GM12878 (cell line): ENCODE measurements at places on chromosomes 1 and 21. TPM values are rescaled to one million over a fixed set of nuclear protein-coding genes. Genes with fewer than 3 reads are reported as not detected.
A peak's percentile ranks its signal among the peaks of the same experiment; 100 is the strongest.

- no peak for DNase-seq
These were observed 141.1 kb downstream of the TRIM33 start for GRCh38 chr1:114369930-114370329.

Gene ADGRB2
- polyA plus RNA-seq: 0.08 TPM in 1 of 2 replicates, not detected in the other

Gene SPRR1B
- not detected in 2 replicates for polyA plus RNA-seq

DNA sequence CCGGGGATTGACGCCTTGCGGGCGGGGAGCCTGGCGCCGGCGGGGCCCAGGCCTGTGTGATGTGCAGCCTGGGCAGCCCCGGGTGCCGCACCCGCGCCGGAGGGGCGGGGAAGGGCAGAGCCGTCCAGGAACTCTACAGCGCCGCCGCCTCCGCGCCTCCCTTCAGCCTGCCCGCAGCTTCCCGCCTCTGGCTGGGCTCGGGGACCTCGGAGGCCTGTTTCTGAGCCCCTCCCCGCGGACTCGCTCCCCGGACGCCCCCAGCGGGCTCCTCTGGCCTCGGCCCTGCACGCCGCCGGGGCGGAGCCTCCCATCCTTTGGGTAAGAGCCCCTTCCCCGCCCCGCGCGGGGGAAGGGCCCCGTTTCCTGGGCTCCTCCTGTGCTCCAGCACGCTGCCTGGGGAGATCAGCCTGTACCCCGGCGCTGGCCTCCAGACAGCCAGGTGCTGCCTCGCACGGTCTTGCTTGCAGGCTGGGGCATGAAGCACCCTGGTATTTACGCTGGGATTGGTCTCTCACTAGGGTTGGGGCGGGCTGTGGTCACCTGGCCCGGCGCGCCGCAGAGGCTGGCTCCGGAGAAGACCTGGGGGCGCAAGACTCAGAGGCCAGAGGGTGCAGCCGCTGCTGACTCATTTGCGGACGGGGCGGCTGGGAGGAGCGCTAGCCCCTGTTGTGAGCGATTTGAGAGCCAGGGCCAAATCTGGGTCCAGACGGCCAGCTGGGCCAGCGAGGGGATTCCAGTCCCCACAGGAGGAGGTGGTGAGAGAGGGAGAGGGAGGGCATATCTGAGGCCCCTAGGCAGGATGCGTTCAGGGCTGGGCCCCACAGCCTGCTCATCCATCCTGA lies 5.7 kb upstream of the ACOT11 start:
- peak; percentile 9 for DNase-seq

DNA sequence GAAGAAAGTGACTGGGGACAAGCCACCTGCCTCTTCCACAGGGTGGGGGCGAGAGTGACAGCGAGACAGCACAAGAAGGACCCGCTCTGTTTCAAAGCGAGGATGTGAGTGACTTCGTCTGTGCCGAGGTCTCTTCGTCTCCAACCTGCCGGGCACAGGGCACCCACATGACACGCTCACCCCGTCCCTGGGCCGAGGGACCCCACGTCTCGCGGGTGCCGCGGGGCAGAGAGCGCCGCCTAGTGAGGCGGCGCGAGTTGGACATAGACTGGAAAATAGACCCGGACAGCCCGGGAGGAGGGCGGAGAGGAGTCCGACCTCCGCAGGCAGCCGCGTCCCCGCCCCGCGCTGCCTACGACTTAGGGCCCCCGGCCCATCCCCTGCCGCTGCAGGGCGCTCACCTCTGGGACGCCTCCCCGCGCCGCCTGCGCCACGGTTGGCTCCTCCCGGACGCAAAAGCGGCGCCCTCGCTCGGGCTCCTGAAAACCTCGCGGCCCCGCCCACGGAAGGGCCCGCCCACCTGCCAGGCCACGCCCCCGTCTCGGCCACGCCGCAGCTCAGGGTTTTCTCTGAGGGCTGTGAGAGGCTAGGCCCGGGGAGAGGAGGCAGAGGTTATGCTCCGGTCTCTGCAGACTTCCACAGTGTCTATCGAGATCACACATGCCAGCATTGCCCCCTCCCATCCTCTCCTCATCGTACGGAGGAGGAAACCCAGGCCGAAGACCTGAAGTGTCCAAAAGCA lies at the start of gene TLR5:
Gene TLR5, minus strand, starts transcription at position 454 of the 742 bp plus-strand sequence. CDS start 30,217 bp downstream, outside the sequence.
- DNase-seq: peak; percentile 12

- no peak for DNase-seq
These were observed 44.9 kb downstream of the CAPN9 start for GRCh38 chr1:230791986-230792564.

- DNase-seq: no peak
These were observed 252.1 kb downstream of the MATN1 start for GRCh38 chr1:30471307-30471706.

DNA sequence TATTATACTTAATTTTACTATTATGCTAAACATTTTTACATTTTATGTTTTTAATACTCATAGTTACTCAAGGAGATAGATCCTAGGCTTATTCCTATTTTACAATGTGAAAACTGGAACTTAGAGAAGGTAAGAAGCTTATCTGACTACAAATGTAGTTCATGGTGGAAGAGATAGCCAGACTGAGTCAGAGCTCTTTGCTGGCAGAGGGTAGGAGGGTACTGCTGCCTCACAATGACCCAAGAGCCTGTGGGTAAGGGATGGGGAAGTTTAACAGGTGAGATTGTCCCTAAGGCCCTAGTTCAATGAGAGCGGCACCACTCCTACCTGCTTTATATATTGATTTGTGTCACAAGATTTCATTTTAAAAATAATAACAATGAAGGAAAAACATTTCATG lies 34.1 kb upstream of the NEK7 start:
- DNase-seq: no peak
